ENCODE measurements at places on chromosomes 2 and 18.

- DNase-seq, result no peak
Observed at GRCh38 chr2:241258505-241259280, 56.8 kb downstream of the HDLBP start.

GRCh38 chr2:216107760-216108159 is 1.4 kb upstream of the XRCC5 start:
- no peak for DNase-seq

- DNase-seq, result no peak
Observed at GRCh38 chr2:200095436-200095835, 140.1 kb downstream of the MAIP1 start.

DNA sequence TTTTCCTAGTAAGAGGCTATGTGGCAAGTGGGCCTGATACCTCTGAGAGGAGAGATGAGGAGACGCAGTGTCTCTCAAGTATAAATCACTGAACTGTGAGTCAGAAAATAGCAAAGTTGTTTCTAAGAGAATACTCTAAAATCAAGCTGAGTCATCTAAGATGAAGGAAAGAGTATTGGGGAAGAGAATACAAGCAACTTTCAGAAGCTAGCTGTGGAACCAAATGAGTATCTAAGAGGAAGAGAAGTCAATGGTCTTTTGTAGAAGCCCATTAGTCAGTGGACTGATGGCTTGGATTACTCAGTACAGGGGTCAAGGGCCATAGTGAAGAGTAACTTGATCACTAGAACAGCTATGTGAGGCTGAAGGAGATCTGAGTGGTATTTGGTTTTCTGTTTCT is 2.7 kb upstream of the DCC start:
- no peak for DNase-seq

- DNase-seq, result no peak
Observed at GRCh38 chr18:75338631-75339030, 88.9 kb downstream of the SMIM21 start.

DNA sequence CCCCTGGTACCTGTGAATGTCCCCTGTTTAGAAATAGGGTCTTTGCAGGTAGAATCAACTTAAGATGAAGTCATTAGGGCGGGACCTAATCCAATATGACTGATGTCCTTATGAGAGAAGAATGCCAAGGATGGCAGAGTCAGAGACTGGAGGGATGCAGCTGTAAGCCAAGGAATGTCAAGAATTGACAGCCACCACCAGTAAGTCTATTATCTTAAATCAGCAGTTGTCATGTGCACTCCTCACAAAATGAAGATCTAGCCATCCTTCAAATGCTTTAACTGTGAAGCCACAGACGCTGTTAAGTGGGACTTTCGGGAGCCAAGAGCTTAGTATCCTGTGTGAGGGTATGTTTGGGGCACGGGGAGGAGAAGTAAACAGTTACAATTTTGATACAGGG is 83.2 kb downstream of the ITGA4 start:
- DNase-seq, result no peak

DNA sequence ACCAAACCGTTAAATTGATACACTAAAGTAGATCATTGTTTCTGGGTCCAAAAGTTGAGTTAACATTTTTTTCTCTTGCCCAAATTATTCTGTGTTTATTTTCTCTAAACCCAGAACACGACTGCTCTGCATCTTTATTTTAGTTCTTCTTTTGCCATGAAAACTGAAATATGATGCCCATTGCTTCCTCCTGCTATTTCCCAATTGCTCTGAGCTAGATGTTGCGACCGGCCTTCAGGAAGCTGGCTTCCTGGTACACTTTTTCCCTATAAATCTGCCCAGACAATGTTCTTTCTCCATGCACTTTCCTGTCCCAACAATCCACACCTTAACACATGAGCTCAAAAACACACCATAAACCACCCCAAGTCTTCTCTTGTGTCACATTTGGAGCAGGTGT is 501.4 kb downstream of the FBXO15 start:
- DNase-seq, result no peak

GRCh38 chr18:13720123-13720522 is 6.2 kb downstream of the FAM210A start:
- no peak for DNase-seq

DNA sequence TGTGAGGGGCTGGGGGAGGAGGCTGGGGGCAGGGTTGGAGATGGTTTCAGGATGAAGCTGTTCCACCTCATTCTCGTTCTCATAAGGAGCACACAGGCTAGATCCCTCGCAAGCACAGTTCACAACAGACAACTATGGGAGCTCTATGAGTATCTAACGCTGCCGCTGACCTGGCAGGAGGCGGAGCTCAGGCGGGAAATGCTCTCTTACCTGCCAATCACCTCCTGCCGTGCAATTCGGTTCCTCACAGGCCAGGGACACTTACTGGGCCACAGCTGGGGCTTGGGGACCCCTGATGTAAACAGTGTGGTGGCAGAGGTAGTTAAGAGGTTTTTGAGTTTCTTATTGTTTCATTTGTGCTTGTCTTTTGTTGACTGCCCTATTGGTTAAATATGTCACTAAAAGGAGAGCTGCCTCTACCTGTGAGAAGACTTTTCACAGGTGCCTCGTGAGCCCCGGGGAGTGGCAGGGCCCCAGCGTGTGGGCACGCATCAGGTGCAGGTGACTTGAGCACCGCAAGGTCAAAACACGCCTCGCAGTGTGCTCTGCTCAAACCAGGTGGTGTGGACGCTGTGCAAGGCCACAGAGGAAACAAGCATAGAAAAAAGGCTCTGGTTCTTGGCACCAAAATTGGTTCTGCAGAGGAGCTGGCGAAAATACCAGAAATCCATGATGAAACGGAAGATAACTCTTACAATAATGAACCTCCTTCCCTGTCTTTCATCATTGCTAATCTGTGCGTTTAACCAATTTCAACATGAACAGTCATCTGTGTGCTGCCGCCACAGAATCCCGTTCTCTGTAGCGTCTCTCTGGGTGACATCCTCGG is 10.2 kb downstream of the MLPH start:
- no peak for DNase-seq

- DNase-seq, result no peak
Observed at GRCh38 chr2:114814355-114814754, 371.9 kb downstream of the DPP10 start.

DNA sequence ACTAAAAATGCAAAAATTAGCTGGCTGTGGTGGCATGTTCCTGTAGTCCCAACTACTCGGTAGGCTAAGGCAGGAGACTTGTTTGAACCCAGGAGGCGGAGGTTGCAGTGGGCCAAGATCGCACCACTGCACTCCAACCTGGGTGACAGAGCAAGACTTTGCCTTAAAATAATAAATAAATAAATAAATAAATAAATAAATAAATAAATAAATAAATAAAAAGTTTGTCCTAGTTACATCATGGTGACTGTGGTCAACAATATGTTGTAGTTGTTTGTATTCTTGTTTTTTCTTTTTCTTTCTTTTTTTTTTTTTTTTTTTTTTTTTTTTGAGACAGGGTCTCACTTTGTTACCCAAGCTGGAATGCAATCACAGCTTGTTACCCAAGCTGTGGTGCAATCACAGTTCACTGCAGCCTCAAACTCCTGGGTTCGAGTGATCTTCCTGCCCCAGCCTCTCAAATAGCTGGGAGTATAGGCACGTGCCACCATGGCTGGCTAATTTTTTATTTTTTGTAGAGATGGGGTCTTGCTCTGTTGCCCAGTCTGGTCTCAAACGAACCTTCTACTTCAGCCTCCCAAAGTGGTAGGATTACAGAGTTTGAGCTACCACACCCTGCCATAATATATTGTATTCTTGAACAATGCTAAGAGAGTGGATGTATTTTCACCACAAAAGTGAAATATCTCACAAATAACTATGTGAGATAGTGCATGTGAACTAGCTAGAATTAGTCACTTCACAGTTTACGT is 185.0 kb downstream of the PHLPP1 start:
- DNase-seq, result no peak

DNA sequence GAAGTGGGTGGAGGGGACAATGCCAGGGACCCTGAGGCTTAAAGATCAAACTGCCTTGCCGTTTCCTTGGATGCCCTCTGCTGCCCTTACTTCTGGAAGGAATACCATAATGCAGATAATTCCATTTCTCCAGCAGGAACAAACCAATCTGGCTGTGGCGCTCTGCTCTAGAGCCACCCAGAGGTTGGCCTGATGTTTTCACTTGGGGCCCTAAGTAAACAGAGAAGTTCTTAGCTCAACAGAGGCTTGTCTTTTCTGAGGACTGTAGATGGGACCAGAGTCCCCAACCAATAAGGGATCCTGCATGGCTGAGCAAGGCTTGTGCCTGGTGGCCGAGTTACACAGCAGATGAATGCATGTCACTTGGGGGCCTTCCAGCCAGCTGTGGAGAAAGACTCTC is 230.2 kb downstream of the ZBTB7C start:
- DNase-seq, result no peak

DNA sequence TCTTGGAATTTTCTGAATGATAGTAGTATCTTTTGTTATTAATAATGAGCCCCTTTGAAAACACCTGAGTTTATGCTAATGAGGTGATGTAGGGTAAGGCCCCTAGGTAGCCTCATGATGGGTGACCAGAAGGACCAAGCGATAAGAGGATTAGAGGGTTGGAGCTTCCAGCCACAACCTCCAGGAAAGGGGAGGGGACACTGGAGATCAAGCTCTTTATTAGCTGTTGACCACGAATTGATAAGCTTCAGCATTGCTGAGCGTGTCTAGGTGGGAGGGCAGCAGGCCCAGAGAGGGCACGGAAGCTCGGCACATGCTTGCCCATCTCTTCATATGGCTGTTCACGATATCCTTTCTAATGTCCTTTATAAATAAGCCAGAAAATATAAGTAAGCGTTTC is 39.0 kb downstream of the KIAA2012 start:
- no peak for DNase-seq

DNA sequence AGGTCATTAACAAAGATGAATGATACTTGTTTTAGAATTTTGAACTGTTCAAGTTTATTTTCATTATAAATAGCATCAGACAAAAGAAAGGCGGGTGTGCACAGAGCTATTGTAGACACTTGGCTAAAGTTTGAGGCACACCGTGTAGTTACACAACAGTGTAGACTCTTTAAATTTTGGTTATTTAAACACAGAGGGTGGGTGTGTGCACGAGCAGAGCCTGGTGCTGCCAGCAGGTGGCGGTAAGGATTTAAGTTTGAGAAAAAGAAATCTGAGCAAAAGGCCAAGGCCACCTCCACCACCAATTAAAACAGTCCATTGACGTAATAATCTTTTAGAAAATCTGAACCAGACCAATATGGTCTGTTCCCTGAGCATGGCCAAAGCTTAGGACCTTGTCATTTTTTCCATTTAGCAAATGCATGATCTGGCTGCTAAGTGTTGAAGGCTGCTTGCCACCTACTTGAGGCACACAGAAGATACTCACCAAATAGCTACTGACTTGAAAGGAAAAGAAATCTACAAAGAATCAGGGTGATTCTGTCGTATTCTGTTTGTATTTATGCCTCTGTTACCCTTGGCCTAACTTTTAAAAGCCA is 14.3 kb downstream of the COPS7B start:
- no peak for DNase-seq

DNA sequence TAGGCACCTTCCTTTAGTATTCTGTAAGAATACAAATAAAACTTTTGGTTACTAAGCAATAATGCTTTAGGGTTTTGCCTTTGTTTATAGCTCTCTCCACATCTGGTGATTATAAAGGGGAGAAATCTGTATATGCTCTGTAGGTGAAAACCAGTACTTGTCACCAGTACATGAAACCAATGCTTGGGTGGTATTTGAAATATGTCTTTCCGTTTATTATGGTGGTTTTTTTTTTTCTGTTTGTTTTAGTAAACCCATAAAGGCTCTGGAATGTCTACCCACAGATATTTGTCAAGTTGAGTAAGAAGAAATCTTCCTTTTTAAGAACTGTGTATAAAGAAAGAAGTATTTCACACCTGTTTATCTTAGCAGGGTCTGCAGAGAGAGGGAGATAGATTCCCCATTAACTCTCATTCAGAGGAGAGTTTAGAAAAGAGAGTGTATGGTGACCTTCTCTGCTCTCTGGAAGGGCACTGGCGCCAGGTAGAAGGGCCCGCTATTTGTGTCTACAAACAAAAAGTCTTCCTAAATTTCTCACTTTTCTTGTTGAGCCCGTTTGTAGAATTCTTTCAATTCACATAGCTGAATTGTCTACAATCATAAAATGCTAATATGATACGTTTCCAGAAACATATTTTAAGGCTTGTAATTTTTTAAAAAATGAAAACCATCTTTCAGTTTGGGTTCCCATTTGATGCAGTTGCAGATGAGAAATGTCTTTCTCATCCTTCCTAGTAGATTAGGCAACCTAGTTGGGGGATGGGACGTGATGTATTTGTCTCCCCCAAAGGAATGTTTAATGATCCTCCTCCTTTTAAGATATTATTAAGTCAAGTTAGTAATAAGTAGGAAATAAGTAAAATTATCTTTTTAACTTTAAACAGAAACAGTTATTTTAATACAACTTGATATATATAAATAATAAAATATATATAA is 33.9 kb downstream of the MAP3K20 start:
- no peak for DNase-seq

DNA sequence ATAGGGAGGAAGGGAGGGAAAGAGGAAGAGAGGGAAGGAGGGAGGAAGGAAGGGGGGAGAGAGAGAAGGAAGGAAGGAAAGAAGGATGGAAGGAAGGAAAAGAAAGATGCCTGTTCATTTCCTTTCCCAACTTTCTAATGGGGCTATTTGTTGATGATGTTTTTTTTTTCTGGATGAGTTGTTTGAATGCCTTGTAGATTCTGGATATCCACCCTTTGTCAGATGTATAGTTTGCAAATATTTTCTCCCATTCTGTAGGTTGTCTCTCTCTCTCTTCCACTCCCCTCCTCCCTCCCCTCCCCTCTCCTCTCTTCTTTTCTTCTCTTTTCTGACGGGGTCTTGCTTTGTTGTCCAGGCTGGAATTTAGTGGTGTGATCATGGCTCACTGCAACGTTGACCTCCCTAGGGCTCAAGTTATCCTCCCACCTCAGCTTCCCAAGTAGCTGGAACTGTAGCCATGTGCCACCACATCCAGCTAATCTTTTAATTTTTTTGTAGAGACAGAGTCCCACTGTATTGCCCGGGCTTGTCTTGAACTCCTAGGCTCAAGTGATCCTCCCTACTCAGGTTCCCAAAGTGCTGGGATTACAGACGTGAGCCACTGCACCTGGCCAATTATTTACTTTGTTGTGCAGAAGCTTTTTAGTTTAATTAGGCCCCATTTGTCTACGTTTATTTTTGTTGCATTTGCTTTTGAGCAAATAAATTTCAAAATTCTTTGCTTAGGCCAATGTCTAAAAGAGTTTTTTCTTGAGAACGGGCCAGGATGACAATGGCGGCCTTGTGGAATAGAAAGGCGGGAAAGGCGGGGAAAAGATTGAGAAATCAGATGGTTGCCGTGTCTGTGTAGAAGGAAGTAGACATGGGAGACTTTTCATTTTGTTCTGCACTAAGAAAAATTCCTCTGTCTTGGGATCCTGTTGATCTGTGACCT is 57.3 kb upstream of the FAM117B start:
- no peak for DNase-seq

- no peak for DNase-seq
Observed at GRCh38 chr2:144183727-144184126, 336.2 kb downstream of the ZEB2 start.

GRCh38 chr2:177633111-177633510 is 240.5 kb downstream of the AGPS start:
- no peak for DNase-seq

Measured in 8988T (cell line).